SK-MEL-5 (cell line): ENCODE measurements at places on chromosomes 5 and 9.

DNA sequence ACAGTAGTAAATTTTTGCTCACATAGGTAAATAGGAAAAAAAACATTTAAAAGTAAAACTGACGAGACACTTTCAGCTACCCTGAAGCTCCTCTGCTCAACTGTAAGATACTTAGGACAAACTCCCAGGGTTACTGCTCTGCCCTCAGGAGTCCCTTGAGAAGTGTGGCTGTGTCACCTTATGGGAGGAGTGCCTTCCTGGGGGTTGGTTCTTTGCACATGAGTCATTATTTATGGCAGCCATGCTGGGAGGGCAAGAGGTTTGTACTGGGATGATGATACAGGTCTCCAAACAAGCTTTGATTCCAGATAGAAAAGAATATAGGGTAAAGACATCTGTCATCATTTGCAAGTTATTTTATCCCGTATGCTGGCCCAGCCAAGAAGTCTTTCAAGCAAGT is 45.9 kb downstream of the TTC1 start:
- DNase-seq = no peak

- peak; percentile 19 for DNase-seq
Observed at GRCh38 chr9:137552022-137552768, 516 bp downstream of the MRPL41 start.

DNA sequence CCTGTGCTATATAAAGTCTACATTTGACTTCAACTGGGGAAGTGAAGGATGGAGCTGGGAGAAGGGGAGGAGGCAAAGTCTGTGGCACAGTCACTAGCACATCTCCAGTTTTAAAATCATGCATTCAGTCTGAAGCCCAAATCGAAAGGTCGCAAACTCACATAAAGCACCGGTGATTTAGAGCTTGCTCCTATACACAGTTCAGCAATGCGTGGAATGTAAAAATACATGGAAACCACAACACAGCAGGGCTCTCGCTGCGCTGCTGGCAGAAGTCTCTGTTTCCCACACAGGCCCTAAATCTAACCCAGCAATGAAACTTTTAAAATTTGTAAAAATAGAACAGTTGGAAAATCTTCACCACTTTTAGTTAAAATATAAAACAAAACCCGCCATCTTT is 68.2 kb downstream of the EBF1 start:
- DNase-seq = no peak

DNA sequence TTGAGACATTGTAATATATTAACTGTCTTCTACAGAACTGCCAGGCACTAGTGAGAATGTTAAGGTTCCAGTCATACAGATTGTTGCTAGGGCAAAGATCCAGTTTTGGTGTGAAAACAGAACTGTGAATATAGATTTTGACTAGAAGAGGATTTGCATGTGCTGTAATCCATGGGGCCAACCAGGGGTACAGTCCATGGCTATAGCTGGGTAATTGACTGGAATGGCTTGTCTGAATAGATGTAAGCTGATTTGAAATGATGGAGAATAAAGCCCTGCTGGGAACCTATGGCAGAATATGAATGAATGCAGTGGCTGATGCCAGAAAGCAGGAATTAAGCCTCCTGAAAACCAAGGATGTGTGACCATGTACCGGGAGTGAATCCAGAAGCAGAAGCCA is 748.5 kb upstream of the CDH10 start:
- DNase-seq = no peak

DNA sequence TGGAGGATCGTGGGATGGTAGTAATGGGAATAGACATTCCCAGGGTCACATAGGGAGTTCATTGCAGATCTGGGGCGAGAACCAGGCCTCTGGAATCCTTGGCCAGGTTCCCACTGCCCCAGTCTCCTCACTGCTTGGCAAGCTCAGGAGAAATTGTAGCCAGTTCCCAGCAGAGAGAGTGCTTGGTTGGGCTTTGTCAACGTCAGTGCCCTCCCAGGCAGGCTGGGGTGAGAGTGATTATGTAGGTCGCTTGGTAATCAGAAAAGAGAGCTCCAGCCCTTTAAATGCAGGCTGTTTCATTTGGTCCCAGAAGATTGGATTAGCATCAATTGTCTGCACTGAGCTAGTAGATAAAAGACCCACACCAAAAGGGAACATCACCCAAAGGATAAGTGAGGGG is 51.8 kb upstream of the GALNT10 start:
- DNase-seq = no peak

- DNase-seq = no peak
Observed at GRCh38 chr5:176779537-176779936, 30.8 kb upstream of the UNC5A start.

DNA sequence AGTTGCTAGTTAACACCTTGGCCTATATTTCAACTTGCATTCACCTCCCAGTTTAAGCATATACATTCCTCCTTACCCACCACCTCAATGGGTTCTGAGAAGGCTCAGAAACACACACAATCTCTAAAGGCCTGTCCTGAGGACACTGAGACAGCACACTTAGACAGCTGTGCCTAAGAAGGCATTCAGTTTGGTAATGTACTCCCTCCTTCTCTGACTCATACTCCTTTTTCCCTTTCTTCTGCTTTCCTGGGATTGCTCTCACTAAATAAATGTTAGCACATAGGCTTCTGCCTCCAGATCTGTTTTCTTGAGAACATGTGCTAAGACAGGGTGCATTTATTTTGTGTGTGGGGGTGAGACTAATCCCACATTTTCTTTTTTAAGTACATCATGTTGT is 456.8 kb upstream of the CDH6 start:
- no peak for DNase-seq

GRCh38 chr5:72815580-72816283 is 729 bp upstream of the TNPO1 start:
- peak; percentile 9 for DNase-seq

DNA sequence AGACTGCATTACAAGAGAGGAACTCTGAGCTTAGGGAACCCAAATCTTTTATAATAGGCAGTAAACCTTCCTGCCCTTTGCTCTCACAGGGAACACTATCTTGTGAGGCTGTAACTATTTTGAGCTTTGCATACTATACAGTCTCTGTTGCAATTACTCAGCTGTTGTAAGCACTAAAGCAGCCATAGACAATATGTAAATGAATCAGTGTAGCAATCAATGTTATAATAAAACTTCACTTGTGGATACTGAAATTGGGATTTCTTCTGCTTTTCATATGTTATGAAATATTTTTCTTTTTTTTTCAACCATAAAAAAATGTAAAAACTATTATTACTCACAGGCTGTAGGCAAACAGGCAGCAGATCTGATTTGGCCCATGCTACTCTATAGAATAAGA is 16.7 kb upstream of the UBQLN1 start:
- DNase-seq = no peak

- DNase-seq = peak; percentile 36
Observed at GRCh38 chr5:14400085-14400484, 181.5 kb upstream of the OTULINL start.

DNA sequence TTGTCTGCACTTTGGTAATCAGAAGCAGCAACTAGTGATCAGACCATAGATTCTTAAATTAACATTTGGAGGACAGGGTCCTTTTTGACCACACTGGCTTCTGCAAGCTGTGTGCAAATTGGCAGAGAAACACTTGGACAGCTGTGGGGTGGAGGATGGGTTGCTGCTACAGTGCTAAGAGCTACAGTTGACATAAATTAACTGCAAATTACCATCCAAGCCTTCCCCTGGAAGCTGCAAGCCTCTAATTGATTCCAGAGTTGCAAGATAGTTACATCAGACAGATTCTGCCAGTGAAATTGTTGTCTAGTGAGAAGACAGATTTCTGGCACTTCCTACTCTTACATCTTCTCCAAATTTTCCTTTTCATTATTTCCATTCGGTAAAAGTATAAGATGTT is 517.7 kb downstream of the DIRAS2 start:
- DNase-seq = no peak

- DNase-seq = no peak
Observed at GRCh38 chr5:149886692-149887470, 57.7 kb downstream of the PDE6A start.

DNA sequence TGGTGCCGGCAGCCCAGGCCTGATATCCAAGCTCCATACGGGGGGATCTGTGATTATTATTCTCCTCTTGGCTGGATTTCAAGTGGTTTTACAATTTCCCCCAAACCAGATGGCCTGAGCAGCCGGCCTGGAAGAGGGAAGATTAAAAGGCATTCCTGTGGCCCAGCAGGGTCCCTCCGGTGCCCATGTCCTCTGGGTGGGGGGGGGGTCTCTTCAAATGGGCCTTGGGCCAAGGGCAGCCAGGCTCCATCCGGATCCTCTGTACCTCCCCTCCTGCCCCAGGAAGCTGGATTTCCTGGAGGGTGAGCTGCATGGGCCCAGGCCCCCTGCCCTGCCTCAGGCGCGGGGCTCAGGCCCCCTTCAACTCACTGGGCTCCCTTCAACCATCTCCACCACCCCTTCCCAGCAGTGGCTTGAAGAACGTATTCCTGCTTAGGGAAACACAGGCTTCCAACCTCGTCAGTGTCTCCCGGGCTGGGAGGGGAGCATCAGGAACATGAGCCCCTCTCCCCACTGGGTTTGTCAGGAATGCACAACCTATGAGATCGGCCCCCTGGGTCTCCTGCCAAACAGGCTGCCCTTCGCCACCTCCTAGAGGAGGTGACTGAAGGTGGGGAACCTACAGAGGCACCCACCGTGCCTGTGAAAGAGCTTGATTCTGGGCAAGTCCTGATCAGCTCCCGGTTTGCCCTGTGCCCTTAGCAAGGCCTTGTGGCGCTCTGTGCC is 62.9 kb upstream of the ORM1 start:
- DNase-seq = no peak

DNA sequence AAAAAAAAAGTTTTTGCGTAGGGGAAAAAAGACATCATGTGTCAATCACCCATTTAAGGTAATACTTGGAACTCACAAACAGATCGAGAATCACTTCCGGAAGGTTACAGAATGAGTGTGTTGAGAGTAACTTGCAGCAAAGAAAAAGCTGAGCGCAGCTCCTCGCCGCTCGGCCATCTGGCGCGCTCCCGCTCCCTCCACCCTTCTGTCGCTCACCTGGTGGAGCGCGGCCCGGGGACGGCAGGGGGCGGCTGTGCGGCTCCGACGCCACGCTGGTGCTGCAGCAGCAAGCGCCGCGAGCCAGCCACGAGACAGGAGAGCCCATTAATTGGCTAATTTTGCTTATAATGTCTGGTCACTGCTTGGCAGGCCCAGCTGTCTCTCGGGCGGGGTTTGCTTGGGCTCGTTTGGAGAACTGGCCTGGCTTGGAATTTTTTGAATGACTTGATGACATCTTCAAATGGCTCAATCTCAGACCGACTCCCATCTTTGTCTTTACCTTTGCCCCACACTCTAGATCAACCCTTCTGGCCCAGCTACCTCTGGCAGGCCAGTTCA is 601.8 kb downstream of the CCDC171 start:
- no peak for DNase-seq

DNA sequence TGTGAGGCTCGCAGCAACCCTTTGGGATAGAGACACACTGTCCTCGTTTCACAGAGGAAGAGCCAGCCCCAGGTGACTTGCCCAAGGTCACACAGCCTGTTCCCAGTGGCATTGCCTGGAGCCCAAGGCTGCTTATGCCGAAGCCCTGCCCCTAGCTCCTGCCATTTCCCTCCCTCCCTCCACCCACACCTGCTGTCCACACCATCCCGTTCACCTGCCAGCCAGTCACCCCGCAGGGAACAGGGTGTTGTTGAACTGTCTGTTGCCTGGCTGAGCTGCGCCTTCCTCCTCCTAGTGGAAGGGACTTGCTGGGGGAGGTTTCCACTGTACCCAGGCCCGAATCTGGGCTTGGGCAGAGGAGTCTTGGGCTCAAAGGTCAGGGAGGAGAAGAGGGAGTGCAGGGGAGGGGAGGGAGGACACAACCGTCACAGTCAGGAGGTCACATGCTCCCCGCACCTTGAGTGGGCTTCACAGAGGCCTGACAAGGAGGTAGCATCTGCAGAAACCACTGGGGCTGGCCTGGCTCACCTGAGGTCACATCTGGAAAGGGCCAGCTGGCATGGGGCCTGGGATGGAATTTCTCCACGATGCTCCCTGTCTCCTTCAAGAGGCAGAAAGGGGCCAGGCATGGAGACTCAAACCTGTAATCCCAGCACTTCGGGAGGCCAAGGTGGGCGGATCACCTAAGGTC is 6.3 kb downstream of the TTC16 start:
- no peak for DNase-seq

- DNase-seq = no peak
Observed at GRCh38 chr5:5716665-5717064, 294.2 kb downstream of the ICE1 start.

GRCh38 chr5:143472576-143472975 is 69.1 kb upstream of the NR3C1 start:
- no peak for DNase-seq

DNA sequence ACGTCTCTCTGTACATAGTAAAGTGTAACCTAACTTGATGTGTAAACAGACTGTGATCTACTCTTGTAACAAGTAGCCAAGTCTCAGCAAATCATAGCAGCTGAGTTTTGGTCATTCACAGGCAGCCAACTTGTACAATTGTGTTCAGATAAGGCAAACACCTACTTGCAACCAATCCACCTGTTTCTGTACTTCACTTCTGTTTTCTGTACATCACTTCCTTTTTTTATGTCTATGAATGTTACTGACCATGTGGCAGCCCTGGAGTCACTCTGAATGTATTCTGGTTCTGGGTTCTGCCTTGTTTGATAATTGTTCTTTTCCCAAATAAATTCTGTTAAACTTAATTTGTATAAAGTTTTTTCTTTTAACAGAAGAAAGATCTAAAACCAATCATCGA is 26.0 kb downstream of the RLN2 start:
- no peak for DNase-seq

DNA sequence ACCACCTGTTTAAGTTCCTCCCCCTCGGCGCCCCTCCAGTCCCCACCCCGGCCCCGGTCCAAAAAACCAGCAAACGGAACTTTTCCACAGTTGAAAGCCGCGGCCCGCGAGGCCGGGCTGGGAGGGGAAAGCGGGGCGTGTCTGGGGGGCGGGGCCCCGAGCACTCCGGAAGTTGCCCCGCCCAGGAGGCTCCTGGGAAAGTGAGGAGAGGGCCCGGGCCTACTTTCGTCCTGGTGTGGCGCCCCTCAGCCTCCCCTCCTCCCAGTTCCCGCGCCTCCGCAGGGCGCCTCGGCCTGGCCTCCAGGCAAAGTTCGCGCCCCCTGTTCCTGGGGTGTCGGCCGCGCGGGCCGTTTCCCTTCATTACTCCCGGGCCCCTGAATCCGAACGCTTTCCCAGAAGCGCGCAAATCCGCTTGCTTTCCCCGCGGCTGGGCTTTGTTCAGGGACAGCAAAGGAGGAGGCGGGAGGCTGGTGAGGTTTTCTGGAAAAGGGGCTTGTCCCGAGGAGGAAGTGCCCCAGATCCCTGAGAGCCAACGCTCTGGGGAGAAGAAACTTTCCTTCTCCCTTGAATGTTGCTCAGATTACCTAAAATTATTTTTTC is 4.5 kb upstream of the DMRT3 start:
- DNase-seq = no peak

- DNase-seq = no peak
Observed at GRCh38 chr9:110283751-110284150, 27.4 kb upstream of the TXN start.

DNA sequence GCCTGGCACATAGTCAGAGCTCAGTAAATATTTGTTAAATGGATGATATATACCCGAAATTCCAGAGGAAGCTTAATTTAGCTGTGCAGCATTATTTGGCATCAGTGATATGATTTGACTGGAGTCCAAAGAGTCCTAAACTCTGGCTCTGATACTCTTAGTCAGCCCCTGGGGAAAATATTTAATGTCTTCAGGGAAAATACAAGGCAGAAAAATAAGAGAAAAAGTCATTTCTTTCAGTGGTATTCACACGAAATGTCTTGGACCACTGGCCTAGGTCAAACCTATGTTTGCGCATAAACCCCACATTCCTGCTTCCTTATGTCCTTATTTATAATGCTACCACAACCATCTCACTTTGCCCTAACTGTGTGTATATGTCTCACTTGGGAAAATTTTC is 23.8 kb downstream of the GLRA1 start:
- DNase-seq = no peak
